ENCODE measurements at places on chromosomes 4 and X. TPM values are rescaled to one million over a fixed set of nuclear protein-coding genes. Genes with fewer than 3 reads are reported as not detected.

HSFX1 gene
- polyA plus RNA-seq = 0.51 TPM

CXCL8 gene
- 1.9 TPM for polyA plus RNA-seq

- peaks cover 10% of the 10 kb centered on the region for H3K27me3 ChIP-seq
- H3K4me1 ChIP-seq = peaks cover 5% of the 10 kb centered on the region
- no peak overlapping the region for H3K4me3 ChIP-seq
- H3K27ac ChIP-seq = no peak overlapping the region
- no peaks in the 10 kb centered on the region for H3K36me3 ChIP-seq
Observed at GRCh38 chrX:72121383-72121782, 10.3 kb downstream of the RTL5 start.

- H3K27ac ChIP-seq = no peak overlapping the region
- H3K27me3 ChIP-seq = no peaks in the 10 kb centered on the region
- no peaks in the 10 kb centered on the region for H3K4me1 ChIP-seq
- H3K36me3 ChIP-seq = no peaks in the 10 kb centered on the region
- no peak for DNase-seq
- no peak overlapping the region for H3K4me3 ChIP-seq
Observed at GRCh38 chr4:3473181-3473950, 10.3 kb downstream of the DOK7 start.

PDE5A gene
- polyA plus RNA-seq = 7.9 TPM

DNA sequence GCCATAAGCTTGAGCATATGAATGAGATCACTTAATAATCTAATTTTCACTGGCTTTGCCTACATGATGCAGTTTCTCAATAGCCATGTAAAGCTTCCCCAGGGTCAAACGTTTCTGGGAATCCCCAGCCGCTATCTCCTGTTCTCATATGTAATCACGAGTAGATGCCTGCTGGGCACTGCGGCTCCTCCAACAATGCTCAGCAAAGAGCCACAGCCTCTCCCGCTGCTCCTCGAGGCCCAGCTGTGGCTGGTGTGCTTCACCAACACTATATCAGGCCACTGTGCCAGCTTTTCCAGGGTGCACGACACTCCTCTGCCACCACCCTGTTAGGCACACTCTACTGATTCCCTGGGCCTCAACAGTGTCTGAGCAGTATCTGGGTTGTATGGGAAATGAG lies 78.3 kb upstream of the RASGEF1B start:
- DNase-seq = no peak
- H3K4me3 ChIP-seq = no peak overlapping the region
- no peaks in the 10 kb centered on the region for H3K4me1 ChIP-seq

- H3K27ac ChIP-seq = no peak overlapping the region
- H3K4me1 ChIP-seq = no peaks in the 10 kb centered on the region
- no peak for DNase-seq
- no peaks in the 10 kb centered on the region for H3K36me3 ChIP-seq
- H3K27me3 ChIP-seq = no peaks in the 10 kb centered on the region
Observed at GRCh38 chrX:31376408-31377022, 304.7 kb upstream of the FTHL17 start.

GRCh38 chr4:124953486-124953885 lies 241.0 kb upstream of the ANKRD50 start:
- no peaks in the 10 kb centered on the region for H3K27me3 ChIP-seq
- no peak overlapping the region for H3K4me3 ChIP-seq
- no peak for DNase-seq

DNA sequence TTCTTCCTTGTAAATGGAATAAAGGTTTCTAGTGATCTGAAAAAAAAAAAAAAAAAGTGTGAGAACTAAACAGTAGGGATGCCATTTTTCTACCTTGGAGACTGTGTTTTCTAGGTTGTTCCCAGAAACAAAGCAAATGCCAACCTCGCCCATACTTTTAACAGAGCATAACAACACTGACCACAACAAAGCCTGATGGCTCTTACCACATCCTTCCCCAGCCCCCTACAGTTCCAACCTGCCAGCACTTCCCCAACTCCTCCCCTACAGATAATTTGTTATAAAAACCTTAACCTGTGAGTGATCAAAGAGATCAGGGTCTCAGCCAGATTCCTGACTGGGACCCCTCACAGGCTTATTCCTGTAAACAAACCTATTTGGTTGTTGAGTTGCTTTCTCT lies 940.0 kb downstream of the SH3BGRL start:
- DNase-seq = no peak
- no peak overlapping the region for H3K4me3 ChIP-seq
- H3K4me1 ChIP-seq = no peaks in the 10 kb centered on the region
- H3K27ac ChIP-seq = no peak overlapping the region

DNA sequence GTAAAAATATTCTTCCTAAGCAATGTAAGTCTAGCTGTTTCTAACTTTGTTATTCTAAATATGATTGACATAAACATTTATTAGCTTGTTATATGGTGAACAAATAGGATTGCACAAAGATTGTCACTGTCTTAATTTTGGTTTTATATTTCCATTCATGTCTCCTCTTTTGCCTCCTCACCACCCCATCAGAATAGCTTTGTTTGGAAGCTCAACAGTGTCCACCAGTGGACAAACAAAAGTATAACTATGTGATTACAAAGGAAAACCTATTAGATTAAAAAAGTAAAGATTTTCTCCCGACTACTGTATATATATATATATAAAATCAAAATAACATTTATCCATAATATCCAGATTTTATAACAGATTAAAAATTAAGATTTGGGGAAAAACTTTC lies 468.2 kb downstream of the ZIC3 start:
- H3K4me3 ChIP-seq = no peak overlapping the region
- no peak for DNase-seq
- no peaks in the 10 kb centered on the region for H3K4me1 ChIP-seq
- no peak overlapping the region for H3K27ac ChIP-seq
- no peaks in the 10 kb centered on the region for H3K27me3 ChIP-seq
- no peaks in the 10 kb centered on the region for H3K36me3 ChIP-seq

- H3K27me3 ChIP-seq = no peaks in the 10 kb centered on the region
- H3K27ac ChIP-seq = no peak overlapping the region
- H3K36me3 ChIP-seq = no peaks in the 10 kb centered on the region
- no peaks in the 10 kb centered on the region for H3K4me1 ChIP-seq
- no peak overlapping the region for H3K4me3 ChIP-seq
Observed at GRCh38 chr4:188819233-188819632, 680.0 kb downstream of the TRIML1 start.

- no peak overlapping the region for H3K4me3 ChIP-seq
- no peak overlapping the region for H3K27ac ChIP-seq
- no peaks in the 10 kb centered on the region for H3K36me3 ChIP-seq
- no peak for DNase-seq
- no peaks in the 10 kb centered on the region for H3K4me1 ChIP-seq
- no peaks in the 10 kb centered on the region for H3K27me3 ChIP-seq
Observed at GRCh38 chr4:149715822-149716585, 99.6 kb downstream of the IQCM start.

GRCh38 chr4:7103607-7104365 lies 35.9 kb upstream of the GRPEL1 start:
- peak overlapping the region; percentile 41 for H3K27ac ChIP-seq
- no peaks in the 10 kb centered on the region for H3K36me3 ChIP-seq
- no peaks in the 10 kb centered on the region for H3K27me3 ChIP-seq
- H3K4me1 ChIP-seq = no peaks in the 10 kb centered on the region

GRCh38 chrX:15358533-15358932 lies 23.2 kb upstream of the PIGA start:
- no peak for DNase-seq
- H3K27ac ChIP-seq = no peak overlapping the region
- no peak overlapping the region for H3K4me3 ChIP-seq
- no peaks in the 10 kb centered on the region for H3K27me3 ChIP-seq
- H3K36me3 ChIP-seq = no peaks in the 10 kb centered on the region

XG gene
- polyA plus RNA-seq = not detected

Data from adrenal gland (tissue), 19 donors.